ENCODE measurements at places on chromosomes 6 and 20. TPM values are rescaled to one million over a fixed set of nuclear protein-coding genes. Genes with fewer than 3 reads are reported as not detected.

The ABCF1 gene
- total RNA-seq: 94.9 TPM

- DNase-seq: no peak
These were observed 2.2 kb upstream of the GRM4 start for GRCh38 chr6:34147906-34148630.

DNA sequence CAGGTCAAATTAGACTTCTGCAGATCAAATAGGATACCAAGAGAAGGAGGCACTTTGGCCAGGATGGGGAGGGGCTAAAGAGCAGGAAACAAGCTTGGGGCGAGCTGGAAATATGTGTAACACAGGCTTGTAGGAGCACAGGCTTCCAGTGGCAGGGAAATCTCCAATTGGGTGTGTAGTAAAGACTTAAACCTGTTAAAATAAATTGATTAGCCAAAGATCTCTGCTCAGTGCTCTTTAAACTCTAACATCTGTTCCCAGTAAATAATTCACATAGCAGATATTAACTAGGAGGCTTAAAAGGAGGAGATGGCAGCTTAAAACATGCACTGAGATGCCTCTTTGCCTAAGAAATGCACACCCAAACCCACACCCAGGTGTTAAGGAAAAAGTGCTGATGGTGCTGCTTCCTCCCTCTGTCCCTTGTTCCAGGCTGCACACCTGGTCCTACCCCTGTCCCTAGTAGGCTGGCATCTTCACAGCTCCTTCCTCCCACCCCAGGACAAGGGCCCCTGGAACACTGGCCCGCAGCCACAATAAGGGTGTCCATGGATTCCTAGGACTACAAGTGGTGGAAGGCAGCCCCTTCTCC lies 93.5 kb upstream of the MLN start:
- DNase-seq: no peak

GRCh38 chr6:127222418-127222817 lies 44.2 kb upstream of the RNF146 start:
- DNase-seq: no peak

- no peak for DNase-seq
These were observed 280.6 kb upstream of the RUNX2 start for GRCh38 chr6:45047573-45047972.

- DNase-seq: no peak
These were observed 347.9 kb upstream of the SPTLC3 start for GRCh38 chr20:12660918-12661317.

DNA sequence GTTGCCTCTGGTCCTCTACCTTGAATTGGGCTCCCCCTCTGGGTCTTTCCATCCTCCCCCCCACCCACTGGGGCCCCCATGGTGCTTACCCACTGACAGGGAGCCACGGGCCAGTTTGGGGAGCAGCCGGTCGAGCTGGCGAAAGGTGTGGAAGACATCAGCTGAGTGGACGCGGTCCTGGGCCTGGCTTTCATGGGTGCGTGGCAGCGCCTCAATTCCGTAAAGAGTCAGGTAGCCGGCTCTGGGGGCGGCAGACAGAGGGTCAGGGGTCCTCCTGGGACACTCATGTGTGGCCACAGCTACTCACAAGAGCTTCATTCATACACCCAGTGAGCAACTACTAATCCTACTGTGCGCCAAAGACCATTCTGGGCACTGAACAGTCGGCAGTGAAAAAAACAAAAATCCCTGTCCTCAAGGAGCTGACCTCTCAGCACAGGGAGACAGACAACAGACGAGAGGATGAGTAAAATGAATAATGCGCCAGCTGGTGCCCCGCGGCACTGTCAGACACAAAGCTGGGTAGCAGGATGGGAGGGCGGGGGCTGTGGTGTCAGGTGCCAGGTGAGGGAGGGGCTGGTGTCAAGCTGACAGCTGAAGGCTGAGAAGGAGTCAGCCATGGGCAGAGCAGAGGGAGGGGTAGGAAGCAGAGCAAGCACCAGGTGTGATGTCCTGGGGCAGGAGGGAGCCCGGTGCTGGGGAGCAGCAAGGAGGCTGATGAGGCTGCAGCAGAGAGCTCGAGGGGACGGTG lies 28.3 kb downstream of the PTGIS start:
- DNase-seq: no peak

DNA sequence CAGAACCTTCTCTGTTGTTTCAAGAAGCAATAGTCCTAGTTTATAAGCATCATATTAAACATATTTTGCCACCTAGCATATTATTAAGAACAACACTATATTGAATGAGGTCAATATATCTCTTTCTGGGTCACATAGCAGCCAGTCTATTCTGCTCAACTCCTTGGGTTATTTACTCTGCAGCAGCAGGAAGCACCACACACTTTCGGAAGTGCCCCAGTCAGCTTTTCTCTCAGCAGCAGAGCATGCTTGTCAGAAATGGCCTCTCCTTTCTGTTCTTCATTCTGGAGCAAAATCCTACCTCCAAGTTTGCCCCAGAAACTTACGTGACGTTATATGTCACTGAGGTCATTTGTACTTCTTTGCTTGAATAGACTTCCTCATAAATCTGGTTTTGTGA lies 22.7 kb downstream of the CFAP206 start:
- no peak for DNase-seq

GRCh38 chr6:47478233-47479139 lies 897 bp downstream of the CD2AP start:
- DNase-seq: no peak

DNA sequence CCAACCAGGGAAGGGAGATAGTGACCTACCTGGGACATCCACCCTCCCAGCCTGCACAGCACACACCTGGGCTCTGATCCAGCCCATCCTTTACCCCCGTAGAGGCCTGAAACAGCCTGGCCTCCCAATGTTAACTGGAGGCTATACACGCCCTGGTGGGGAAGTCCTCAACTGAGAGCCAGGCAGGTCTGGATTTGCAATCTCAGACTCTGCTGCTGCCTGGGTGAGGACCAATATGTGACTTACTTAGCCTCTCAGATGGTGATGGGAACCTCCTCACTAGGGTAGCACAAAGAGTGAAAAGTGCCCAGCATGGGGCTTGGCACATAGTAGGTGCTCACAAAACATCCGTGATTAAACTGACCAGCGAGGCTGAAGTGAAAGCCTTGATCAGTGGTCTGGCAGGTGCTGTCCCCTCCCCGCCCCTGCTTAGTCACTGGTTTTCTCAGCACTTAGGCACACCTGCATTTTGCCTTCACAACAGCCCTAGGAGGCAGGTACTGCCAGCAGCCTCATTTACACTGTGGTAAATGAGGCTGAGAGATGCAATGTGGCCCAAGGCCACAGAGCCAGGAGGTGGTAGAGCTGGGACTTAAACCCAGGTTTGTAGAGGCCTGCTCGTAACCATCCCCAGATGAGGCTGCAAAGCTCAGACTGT lies 12.4 kb downstream of the PEDS1 start:
- no peak for DNase-seq

GRCh38 chr6:133568970-133569889 lies 319.7 kb upstream of the TCF21 start:
- peak; percentile 73 for DNase-seq

The SUMO4 gene
- total RNA-seq: 1.1 TPM

DNA sequence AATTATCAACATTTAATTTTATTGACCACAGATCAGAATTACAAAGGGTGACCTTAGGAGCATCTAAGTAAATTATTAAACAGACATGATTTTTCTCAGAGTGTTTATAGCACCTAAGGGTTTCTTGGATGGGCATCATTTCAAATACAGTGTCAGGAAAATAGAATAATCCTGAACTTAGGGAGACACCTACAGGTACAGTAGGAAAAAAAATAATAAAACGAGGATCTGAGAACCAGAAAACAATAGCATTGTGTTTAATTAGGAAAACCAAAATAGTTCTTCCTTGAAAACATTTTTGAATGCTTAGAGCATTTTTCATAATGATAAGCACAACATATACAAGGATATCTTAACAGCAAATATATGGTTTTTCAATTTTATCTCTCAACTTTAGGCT lies 39.2 kb downstream of the MMUT start:
- DNase-seq: no peak

The TOP1 gene
- total RNA-seq: 65.2 TPM

The ADGB gene
- total RNA-seq: not detected

GRCh38 chr6:30880698-30881252 lies 3.5 kb upstream of the DDR1 start:
- no peak for DNase-seq

The ZFAND3 gene
- 95.9 TPM for total RNA-seq

GRCh38 chr20:46020555-46020954 lies 8.5 kb upstream of the SLC12A5 start:
- no peak for DNase-seq

GRCh38 chr20:38649275-38649891 lies 47.8 kb downstream of the ARHGAP40 start:
- no peak for DNase-seq

The ZSCAN31 gene
- 10.4 TPM for total RNA-seq

The TBC1D22B gene
- total RNA-seq: 13.0 TPM

GRCh38 chr6:14281811-14282660 lies 164.5 kb downstream of the CD83 start:
- DNase-seq: no peak

DNA sequence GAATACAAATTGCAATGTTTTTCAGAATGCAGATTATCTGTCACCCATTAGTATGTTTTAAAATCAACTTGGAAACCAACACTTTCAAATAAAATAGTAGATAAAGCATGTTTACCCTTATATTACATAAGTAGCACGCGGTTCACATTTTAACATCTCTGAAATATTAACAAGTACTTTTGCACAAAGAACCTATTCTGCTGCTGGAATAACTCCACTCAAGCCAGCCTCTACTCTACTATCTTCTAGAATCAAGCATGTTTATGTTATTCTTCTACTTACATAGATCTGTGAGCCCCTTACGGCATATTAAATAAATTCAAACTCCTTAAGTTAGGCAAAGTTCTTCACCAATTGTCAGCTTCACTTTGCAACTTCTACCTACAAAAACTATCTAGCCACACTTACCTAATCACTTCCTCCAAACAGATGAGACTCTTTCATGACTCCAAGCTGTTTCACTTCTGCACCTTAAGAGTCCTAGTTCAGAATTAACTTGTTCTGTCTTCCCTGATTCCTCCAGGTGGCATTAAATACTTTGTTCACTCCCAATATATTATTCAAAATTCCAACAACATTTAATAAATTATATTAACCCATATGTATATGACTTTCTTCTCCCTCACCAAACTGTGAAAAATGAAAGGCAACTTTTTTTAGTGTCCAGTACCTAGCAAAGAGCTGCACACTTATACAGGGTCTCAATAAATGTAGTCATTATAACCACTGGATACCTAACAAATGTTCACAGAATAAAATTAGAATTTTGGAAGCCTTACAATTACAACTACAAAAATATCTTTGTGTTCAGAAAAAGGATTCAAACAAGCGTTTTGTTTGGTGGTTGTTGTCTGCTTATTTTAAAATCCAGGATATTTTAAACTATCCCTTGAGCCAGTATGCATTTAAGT lies 12.1 kb downstream of the CEP85L start:
- no peak for DNase-seq

DNA sequence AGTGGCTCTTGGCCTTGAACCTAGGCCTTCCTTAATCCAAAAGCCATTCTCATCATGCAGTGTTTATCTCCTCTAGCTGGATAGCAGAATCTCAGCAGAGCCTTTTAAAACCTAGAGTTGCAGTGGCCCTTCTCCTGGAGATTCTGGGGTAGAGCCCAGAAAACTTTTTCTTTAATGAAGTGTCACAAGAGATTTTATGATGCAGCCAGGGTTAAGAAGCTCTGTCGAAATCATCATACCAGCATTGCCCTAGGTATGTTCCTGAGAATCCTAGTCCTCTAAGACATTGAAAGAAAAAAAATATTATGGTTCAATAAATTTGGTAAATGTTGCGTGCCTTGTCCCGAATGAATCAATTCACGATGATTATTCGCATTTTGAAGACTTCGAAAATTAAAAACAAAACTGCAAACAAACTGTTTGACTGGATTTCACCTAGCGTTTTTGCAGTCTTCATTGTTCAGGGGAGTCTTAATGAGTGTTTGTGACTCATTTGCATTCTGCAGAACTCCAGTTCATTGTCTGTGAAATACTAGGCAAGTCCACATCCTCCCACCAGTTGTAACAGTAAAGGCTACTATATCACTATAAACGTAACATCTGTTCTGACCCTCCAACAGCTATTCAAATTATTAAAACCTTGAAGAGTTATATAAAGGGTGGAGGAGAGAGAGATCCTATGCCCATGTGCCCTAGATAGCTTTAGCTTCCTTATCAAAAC lies 198.6 kb downstream of the UST start:
- DNase-seq: no peak

The VSX1 gene
- 0.21 TPM for total RNA-seq

The NHLRC1 gene
- 2.1 TPM for total RNA-seq

DNA sequence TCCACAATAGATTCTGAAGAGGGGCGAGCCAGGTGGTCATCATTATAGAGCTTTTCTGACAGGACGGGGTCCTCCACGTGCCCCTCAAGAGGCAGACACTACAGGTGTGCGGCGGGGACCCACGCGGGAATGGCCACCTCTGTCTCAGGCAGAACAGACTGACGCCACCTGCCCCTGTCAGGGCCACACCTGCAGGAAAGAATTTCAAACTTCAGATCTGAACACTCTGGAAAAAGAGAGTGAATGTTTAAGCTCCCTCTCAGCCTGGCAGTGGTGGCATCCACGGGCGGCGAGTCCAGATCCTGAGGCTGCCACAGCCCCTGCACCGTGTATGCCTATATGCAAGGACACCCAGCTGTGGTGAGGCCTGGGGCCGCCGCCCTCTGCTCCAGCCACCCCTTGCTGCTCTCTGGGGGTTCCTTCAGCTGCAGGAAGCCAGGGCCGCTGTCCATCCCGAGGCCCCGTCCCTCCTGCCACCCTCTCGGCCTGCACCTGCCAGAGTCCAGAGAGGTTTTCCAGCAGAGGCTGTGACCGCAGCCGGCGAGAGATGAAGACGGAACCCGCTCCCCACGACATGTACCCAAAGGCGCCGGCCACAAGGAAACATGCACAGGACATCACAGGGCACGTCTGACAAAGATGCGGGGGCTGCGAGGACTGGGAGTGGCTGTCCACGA lies 234.9 kb downstream of the ERMARD start:
- DNase-seq: no peak

The MYMX gene
- total RNA-seq: 1.8 TPM
